Effector CD8-positive, alpha-beta T cell (primary cell): ENCODE measurements at places on chromosomes 2 and 18.

DNA sequence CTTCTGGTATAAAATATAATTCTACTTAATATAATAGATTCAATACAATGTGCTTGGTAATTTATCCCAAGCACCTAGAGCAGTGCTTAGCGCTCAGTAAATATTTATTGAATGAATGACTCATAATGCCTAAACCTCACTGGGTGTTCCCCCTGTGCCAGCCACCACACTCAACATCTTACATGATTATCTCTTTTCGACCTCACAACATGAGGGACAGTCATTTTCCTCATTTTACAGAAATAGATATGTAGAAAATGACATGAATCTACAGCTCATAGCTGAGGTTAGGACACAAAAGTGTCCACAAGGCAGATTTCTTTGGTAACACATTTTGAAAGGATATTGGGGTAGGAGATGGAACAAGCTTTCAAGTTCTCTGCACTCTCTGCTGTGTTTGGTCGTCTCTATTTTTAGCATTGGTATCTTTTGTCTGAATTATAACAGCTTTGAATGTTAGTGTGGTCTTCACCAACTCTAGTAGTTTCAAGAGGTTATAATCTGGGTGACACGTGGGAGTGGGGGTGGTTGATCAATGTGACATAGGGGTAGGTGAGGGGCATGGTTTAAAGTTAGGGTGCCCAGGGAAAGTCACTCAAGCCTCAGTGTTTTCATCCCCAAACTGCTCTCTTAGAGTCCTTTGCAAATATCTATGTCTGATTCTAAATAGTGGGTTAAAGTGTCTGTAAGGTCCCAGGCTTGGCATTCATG lies 9.8 kb downstream of the MYOM1 start:
- no peak for DNase-seq

- no peak for DNase-seq
Measured at GRCh38 chr2:206289391-206289790, 14.9 kb downstream of the ZDBF2 start.

DNA sequence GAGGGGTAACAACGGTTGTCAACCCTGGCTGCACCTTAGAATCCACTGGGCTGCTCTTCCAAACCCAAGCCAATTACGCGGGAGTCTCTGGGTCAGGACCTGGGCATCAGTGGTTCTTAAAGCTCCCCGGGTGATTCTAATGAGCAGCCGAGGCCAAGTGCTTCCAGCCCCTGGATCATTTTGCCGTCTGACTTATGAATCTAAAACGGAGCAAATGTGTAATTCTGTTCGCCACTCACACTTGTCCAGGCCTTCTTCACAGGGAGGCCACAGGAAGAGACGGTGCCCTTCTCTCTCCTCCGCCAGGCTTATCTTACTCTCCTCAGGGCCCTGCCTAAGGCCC lies 78.5 kb downstream of the MCFD2 start:
- DNase-seq = no peak

DNA sequence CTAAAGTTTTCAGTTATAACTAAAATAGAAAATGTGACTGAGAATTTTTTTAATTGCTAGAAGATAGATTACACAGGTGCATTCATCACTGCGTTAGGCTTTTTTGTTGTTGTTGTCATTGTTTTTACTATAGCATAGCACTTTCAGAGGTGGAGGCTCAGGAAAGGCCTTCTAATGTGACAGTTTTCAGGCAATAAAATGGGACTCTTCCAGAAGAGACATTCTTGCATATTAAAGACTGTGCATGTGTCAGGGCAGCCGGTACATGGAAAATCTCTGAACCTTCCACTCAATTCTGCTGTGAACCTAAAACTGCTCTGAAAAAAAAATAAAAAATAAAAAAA lies 175.2 kb downstream of the METTL4 start:
- DNase-seq = no peak

DNA sequence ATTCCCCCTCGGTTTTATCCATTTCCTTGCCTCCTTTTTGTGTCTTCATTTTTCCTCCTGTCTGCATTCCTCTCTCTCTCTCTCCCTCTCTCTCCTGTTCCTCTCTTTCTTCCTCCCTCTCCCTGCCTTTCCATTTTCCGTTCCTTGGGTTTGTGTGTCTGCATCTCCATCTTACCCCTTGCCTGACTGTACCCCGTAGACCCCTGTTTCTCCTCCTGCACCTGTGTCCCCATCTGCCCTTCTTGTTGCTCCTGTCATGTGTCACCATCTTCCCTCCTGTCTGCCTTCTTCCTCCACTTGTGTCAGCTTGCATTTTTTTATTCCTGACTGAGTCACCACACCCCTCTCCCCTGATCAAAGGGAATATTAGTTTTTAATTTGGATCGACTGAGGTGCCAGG lies 1.8 kb downstream of the CDK5R2 start:
- no peak for DNase-seq

DNA sequence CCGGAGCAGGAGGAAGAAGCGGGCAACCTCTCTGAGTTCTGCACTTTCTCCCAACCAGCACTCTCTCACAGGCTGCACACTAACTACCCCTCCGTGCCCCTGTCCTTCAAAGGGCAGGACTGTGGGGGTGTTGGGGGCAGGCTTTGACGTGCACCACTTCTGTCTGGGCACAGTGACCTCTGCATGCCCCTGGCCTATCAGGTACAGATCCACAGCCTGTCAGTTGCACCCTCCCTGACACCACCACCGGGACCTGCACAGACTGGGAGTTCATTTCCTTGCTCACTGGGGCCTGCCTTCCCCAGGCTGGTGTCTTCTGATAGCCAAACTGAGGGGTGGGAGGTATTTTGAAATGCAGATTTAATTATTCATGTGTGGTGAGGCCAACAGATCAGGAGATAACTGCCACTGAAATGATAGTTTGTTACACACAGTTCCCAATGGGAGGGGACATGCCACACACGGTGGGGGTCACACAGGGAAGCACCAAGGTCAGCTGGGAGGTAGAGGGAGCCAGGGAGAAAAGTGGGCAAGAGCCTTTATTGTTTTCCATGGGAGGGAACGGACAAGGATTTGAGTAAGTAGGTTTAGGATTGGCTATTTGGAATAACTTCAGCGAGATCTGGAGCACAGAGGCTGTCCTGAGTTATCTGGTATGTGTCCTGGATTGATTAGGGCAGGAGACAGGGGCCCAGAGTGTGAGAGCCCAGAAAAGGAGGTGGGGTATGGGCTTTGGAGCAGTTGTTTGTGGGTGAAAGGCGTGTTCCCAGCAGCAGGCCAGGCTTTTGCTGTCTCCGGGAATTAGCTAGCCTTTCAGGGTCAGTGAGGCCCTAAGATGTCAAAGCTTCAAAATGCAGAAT lies 251.6 kb downstream of the AFF3 start:
- no peak for DNase-seq

DNA sequence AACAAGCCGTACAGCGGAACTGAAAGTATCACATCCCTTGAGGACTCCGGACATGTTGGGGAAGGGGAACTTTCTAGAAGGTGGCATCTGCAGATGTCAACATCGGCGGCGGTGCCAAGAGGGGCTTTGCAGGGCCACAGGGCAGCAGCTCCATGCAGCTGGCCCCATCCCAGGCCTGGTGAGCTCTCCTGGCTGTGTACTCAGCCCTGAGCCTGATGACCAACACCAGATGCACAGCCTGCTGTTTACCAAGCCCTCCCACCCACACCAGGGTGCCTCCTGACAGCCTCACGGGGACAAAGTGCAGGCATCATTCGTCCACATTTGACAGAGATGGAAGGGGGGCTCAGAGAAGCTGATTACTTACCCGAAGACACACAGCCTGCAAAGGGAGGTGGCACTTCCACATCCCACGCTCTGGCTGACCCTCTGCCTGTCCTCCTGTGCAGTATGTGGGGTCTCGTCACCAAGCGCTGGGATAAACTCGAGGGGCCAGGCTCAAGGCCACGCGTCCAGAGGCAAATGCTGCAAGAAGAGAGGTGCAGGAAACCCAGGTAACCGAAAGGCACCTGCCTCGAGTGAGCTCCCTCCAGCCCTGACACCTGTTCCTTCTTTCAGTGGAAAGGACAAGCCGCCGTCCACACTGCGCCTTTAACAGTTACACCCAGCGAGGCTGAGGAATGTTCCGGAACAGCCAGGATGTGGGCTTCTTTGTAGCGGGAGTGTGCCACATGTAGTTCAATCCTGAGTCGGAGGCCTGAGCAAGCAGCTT lies 69.0 kb upstream of the ASAP2 start:
- DNase-seq = no peak

DNA sequence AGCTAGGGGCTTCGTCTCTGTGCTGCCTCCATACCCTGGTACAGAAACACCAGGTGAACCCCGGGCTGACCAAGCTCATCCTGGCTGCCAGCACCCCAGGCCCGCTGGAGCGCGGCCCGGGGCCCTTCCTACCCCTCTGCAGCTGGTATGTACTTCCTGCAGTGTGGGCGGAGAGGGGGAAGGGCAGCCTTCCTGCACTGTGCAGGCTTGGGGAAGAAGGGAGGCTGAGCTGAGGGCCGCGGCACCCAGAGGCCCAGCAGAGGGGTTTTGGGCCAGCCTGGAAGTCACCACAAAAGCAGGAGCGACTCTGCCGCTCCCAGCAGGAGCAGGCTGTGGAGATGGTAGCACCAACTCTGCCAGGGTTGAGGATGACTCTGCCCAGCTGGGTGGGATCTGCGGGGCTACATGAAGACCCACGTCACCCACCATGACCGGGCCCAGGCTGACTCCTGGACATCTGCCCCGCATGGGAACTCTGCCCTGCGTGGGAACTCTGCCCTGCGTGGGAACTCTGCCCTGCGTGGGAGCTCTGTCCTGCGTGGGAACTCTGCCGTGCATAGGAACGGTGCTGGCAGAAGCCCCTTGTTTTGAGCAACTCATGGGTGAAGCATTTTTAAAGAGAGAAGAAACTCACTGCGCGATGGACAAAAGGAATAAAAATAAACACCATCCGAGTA lies 273.3 kb downstream of the NDUFA10 start:
- no peak for DNase-seq

DNA sequence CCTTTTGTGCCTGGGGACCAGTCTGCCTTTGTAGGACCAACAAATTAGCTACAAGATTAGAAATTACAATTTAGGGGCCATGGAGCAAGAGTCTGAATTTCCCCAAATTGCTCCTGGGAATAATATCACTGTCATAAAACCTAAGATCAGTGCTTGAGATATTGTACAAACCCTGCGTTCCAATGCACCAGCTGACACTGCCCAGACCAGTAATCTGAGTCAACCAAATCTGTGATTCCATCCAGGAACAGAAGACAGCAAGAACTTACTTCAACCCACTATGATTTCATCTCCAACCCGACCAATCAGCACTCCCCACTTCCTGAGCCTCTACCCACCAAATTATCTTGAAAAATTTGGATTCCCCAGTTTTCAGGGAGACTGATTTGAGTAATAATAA lies 1305.0 kb upstream of the NRXN1 start:
- DNase-seq = no peak

DNA sequence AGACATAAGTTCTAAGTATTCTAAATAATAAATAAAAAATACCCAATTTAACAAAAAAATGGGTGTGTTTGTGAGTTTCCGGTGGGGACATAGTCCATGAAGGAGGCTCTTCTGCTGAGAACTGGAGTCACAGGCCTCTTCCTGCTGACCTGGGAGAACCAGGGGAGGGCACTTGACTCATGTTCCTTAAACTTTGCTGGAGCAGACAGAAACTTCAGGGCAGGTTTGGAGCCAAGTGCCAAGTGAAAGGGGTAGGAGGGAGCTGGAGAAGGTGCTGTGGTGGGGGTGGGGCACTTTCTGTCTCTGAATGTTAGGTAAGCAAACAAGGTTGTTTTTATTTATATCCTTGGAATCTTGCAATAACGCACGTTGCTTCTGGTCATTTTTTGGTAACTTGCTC lies 78.8 kb upstream of the TTN start:
- no peak for DNase-seq

DNA sequence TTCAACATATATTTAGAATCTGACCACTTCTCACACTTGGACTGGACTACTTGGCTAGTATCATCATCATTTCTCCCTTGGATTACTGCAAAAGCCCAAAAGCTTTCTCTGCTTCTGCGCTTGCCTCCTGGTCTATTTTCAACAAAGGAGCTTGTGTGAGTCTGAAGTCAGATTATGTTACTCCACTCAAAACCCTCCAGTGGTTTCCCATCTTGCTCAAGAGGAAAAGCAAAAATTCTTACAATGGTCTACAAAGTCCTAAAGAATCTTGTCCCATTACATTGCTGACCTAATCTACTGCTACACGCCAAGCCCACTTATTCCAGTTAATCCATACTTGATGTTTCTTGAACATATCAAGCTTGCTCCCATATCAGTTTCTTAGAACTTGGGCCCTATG lies 9.6 kb downstream of the PREPL start:
- no peak for DNase-seq

DNA sequence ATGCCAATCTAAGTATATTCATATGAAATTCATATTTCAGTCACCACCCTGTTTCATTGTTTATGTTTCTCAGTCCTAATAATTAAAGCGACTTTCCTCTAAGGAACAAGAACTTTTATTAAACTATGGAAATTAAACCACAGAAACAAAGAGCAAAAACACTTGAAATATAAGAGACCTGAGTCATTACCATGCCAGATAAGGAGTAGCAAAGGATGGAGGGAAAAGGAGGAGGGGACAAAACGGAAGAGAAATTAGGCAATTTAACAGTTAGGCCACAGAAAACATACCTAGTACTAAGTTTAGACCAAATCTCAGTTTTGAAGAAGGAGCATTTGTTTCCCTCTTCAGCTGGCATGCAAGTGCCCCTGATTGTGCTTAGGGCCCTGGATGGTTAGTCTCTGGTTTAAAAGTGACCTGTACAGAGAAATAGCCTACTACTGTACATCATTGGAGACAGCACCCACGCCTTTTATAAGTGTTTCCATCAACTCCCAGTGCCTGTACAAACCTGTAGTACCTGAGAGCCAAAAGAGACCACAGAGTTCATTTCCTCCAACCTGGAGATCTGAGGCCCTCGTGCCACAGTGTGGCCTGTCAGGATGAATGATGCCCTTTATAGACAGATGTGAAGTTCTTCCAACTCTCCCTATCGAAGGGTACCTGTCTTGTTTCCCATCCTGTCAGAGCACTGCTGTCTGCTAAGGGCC lies 74.5 kb downstream of the SPATS2L start:
- DNase-seq = no peak
